Stimulated activated CD8-positive, alpha-beta memory T cell treated with anti-CD3 and anti-CD28 coated beads, Interleukin-2, amount 100 ng/mL, for 1 hour (primary cell): ENCODE measurements at places on chromosomes 11 and 22.

DNA sequence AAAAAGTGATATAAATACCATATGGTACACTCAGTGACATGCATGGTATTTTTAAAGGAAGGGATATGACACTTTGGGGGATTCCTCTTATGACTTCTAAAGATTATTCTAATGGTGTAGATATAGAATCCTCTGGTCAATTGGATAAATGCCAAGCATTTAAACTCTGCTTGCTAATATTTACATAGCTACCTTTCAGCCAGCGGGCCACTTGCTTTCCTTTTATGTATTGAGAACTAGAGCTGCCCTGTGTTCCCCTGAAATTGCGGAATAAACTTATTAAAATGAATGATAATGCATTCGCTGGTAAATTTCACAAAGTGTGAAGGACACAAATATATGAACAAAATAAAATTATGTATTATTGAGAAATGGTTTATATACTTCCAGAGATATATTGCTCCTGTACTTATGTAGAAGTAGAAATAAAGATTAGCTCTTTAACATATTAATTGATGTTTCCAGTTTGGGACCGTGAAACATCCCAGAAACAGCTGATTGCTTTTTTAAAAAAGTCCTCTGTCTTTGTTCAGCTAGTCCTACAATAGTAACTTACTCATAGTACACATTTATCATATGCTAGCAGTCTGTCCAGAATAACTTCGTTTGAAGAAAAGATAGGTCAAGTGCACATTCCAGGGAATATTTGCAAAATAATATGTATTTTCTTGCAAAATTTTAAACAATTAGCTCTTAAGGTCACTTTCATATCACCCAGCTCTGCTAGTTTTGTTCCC is 40.1 kb upstream of the CARD18 start:
- no peak for DNase-seq

GRCh38 chr11:27233654-27234042 is 129.4 kb downstream of the CCDC34 start:
- no peak for DNase-seq

- no peak for DNase-seq
These were observed 352.1 kb upstream of the NARS2 start for GRCh38 chr11:78926633-78927338.

DNA sequence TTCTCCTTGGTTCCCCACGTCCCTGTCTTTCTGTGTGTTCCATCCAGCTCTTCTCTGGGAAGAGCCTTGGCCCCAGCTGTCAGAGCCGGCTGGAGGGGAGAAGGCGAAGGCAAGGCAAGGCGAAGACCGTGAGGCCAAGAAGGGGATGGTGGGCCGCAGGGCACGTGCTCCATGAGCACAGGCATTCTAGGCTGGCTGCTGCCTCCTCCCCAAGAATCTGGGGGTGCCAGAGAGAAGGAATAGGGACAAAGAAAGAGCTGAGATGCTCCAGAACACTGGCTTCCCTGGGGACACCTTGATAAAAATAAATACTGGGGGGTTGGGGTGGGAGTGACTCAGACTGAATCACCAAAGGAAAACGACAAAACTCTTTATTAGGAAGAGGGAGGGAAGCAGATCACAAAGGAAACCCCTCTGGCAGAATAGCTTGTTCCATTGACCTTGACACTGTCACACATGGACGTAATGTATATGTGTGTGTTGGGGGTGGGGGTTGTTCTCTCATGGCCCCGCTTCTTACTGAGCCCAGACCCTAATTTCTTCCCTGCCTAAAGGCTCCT is 52.5 kb downstream of the NECTIN1 start:
- DNase-seq = no peak

DNA sequence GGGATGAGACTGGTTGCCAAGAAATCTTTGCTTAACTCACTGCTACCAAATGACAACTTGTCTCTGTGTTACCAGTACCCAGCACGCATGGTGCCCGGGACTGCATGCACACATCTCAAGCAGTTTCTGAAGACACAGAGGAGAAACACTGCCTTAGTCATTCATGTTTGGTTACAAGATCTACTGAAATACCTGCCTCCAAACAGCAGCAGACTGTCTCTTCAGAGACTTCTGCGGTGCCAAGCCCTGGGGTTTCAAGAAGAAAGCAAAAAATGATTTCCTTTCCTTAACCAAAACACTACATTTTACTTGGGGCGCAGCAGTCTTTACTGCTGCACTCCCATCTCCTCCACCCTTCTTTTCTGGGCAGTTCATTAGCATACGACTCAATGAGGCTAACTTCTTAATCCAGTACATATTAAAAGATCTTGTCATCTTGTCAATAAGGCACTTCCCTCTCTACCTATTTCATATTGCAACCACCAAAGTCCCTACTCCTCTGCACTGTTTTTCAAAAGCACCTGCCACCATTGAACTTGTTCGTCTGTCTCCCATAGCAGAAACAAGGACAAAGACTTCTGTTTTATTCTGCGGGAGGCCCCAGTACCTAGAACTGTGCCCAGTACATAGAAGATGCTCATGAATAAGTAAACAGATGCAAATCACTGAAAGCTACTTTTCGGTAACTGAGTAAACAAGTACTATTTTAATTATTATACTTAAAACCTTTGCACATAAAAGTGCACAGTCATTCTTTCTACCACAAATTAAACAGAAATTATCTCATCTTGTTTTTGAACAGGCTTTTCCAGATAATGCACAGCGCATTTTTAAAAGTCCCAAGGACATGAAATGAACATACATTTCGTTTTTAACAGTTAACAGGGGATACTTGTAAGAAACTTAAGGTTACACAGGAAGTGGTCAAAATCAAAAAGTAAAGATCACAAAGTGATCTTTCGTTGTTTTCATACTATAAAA is 4.0 kb downstream of the NAP1L4 start:
- no peak for DNase-seq

DNA sequence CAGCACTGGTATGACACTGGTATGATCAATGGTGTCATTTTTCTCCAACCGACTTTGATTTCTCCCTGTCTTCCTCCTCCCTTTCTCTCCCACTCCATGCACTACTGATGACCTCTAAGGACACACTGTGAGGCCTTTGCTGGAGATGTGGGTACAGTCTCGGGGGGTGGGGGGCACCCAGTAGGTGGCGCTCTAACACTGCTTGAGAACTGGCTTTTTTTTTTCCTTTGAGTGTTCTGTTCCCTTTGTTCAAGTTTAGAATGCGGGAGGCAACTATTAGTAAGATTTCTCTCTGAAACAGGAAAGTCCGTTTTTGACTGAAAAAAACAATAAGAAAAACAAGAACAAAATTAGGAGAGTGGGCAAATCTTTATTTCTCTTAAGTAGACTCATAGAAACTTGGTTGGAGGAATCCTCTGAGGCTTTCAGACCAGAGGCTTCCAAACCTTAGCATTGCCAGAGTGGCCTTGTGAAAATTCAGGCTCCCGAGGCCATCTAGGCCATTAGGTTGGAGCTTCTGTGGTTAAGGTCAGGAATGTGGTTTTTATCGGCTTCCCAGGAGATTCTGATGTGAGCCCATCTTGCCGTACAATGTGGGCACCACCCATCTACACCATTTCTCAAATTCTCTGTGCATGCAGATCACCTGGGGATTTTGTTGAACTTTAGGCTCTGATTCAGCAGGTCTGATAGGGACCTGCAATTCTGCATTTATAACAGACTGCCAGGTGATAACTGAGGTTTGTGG is 43.2 kb downstream of the PANX1 start:
- DNase-seq = no peak

DNA sequence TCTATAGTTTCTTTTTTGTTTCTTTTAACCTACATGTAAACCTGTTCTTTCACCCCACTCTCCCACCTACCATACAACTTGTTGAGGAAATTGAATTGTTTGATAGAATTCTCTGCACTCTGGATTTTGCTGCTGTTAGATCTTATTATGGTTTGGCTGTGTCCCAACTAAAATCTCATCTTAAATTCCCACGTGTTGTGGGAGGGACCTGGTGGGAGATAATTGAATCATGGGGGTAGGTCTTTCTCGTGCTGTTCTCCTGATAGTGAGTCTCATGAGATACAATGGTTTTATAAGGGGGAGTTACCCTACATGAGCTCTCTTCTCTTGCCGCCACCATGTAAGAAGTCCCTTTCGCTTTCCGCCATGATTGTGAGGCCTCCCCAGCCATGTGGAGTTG is 15.0 kb upstream of the PITPNB start:
- DNase-seq = no peak

- DNase-seq = no peak
These were observed 568 bp upstream of the CSF2RB start for GRCh38 chr22:36912694-36913426.

DNA sequence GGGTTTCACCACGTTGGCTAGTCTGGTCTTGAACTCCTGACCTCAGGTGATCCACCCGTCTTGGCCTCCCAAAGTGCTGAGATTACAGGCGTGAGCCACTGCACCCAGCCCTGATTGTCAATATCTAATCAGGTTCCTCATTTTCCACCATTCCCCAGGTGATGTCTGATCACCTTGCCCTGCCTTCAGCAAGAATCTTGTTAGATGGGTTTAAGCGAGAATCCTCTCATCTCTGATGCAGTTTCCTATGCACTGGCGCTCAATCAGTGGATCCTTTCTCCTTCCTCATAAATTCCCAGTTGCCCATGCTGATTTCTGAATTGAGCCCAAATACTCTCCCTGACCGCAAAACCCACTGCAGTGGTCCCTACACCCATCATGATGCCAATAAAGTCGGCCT is 664 bp upstream of the ZC3H7B start:
- DNase-seq = no peak

- no peak for DNase-seq
These were observed 77.6 kb downstream of the LUZP2 start for GRCh38 chr11:24574461-24574860.
